ENCODE measurements at places on chromosomes 12 and 14.

DNA sequence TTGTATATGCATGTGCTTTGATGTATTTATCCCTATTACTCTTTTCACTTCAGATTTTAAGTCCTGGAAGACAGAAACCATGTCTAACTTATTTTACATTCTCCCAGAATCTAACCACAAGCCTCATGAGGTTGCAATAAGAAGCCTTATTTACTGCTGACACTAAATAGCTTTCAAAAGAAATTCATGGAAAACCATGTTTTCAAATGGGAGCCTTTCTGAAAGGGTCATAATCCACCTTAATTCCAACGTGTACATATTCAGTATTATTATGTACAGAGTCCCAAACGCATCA lies 34.4 kb downstream of the CORO1C start:
- no peak for DNase-seq

DNA sequence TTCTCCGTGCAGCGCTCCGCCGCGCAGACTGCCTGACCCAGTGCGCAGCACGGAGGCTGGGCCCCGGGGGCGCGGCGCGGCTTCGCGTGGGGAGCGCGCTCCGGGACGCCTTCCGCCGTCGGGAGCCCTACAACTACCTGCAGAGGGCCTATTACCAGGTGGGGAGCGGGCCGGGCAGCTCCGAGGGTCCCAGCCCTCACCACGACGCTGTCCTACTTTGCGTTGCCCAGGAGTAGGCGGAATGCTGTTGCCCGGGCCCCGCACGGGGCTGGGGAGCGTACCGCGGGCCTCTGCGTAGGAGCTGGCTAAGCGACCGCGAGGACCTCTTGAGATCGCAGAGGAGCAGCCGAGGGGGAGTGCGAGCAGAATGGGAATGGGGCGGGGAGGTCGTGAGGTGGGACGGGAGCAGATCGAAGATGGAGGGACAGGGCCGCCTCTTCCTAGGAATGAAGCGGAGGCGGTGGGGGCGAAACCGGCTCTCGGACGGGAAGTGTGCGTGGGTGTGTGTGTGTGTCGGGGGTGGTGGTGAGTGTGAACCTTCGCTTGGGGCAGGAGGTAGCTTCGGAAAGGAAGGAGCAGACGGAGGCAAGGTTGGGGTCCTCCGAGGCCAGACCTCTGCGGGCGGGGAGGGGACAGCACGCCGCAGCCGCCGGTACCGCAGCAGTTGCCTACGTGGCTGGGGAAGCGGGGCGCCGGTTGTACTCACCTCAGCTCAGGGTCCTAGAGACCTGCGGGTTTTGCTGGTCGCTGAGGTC lies 751 bp downstream of the P3H3 start:
- no peak for DNase-seq

GRCh38 chr12:61538951-61539350 lies 721.3 kb upstream of the USP15 start:
- no peak for DNase-seq

DNA sequence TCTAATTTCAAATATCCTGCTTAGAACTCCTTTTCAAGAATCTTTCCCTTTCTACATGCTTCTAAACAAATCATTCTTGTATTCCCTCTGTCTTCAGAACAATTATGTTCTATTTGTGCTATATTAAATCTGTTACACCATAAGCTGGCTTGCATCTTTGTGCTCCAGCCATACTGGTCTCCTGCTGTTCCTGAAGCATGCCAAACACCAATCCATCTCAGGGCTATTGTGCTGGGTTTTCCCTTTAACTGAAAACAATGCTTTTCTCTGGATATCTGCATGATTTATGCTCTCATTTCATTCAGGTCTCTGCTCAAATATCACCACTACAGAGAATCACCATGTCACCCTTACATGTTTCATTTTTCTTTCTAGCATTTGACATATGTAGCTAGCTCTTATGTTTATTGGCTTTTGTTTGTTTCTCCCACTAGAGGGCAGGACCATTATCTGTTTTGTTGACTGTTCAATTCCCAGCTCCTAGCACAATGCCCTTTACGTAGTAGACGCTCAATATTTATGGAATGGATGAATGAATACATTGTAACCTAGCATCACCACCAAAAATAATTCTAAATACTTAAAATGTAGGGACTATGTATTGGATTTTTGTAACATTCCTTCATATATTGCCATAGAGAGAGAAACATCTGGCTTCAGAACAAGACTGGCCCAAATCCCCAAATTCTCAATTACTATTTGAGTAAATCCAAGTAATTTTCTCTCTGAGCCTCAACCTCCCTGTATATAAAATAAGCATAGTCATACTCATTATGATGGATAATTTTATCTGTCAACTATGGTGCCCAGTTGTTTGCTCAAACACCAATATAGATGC lies 302.0 kb upstream of the SYT1 start:
- no peak for DNase-seq

DNA sequence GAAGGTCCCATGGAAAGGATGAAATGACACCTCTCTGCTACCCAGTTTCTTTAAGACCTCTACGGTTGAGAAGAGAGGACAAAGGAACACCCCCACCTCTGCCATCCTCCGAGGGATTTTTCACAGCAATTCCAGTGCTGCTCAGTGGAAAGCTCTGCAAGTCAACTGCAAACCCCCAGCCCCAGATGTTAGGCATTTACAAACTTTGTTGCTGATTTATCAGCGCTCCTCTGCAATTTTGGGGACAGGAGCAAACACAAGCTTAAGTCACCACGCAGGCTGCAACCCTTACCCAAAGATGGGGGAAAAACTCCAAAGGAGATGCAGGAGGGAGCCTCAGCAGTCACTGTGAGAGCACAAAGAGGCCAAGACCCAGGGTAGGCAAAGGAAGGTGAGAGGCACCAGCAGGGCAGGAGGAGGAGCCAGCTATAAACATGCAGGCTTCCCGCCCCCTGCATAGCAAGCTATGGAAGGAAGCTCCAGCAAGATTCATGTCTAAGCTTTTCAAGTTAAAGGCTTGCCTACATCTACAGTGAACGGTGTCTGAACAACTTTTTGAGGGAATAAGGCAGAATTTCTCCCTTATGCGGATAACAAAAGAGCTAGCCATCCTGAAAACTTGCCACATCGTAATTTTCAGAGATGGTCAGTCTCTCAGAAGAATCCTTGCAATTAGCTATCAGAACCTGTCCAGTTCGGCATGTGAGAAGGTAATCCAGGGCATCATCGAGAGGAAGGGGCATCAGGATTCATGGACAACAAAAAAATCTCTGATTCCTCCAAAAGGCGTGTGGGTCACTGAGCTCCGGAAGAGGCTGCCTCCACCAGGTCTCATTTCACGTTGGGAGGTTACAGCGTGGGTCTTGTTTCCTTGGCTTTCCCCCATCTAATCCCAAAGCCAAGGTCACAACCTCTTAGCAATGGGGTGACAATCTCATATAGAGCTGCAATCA lies 3.9 kb downstream of the CTDSP2 start:
- no peak for DNase-seq

DNA sequence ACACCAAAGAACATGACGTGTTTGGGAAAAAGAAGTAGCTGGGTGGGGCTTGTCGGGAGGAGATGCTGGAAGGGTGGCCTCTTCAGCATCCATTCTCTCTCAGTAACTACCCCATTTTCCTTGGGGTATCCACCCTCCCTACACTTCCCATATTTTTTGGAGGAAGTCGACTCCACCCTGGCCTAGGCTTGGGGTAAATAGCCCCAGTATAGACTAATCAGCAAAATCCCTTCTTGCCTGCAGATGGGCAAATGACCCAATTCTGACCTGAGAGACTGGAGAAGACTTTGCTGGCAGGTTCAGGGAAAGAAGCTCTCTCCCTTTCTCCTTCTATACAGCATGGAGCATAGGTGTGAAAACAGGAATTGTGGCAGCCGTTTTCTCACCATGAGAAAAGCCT lies 28.5 kb upstream of the JDP2 start:
- DNase-seq, result no peak

GRCh38 chr14:100644784-100645183 lies 57.6 kb upstream of the BEGAIN start:
- DNase-seq, result no peak

DNA sequence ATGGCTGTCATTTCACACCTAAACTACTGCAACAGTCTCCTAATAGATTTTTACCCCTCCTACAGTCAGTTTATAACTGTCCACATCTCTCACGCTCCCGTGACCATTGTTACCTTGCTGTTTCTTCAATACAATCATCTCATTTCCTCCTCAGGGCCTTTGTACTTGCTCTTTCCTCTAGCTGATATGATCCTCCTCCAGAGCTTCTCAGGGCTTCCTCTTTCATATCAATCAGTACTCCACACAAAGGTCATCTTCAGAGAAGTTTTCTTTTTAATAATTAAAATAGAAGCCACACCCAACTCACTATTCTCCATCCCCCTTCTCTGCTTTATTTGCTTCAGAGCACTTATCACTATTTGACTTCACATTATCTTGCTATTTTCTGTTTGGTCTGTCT lies 508.2 kb downstream of the NELL2 start:
- DNase-seq, result no peak

GRCh38 chr14:61474015-61474414 lies 152.6 kb downstream of the PRKCH start:
- no peak for DNase-seq

DNA sequence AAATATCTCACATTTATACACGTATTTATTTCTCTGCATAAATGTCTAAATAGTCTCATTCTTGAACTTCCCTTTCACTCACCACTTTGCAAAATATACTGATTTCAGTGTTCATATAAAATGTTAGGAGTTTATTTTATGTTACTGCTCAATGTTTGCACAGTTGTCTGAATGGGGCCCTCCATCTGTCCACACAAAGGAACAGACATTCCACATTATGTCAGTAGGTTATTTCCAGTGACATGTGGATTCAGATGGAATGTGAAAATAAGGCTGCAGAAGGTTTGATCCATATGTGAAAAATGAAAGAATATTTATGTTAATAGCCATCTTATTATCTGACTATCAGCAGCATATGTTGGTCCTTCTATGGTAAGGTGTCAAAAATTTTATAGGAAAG lies 994.4 kb upstream of the SEL1L start:
- DNase-seq, result no peak

GRCh38 chr12:64813723-64814122 lies 10.7 kb upstream of the TBC1D30 start:
- DNase-seq, result no peak

DNA sequence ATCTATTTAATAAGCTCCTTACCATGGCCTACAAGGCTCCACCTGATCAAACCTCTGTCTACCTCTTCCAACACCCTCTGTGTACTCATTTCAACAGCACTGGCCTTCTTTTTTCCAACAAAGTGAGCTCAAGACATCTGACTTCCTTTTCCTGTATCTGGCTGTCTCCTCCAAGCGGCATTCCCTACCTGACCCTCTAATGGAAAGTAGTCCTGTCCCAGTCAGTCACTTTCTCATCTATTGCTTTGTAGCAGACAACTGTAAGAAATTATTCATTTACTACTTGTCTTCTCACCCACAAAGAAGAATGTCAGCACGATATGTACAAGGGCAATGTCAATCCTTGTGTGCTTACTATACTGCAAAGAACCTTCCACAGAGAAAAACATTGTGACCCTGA lies 149.6 kb downstream of the MED13L start:
- DNase-seq, result no peak

DNA sequence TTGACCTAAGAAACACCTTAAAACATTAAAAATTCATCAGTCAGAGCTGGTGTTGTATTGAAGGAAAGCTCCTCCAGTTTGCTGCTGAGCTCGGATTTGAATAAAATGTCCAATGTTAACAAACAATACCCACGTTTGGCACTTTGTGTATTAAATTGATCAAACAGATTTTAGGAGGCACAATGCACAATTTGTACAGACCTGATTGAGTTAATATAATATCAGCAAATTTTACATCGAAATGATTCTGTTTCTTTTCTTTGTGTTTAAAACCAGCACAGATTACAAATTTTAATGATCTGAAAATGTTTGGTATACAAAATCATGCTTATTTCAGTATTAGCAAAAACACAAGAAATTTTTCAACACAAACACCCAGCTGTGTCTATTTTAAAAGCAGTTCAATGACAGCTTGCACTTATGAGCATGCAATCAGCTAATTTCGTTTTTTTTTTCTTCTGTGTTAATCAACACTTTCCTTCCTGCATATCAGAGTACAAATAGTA lies 2.8 kb upstream of the FOXG1 start:
- DNase-seq, result no peak

Measured in stimulated activated CD8-positive, alpha-beta memory T cell treated with anti-CD3 and anti-CD28 coated beads, Interleukin-4, amount 100 ng/mL, for 1 hour (primary cell).